ENCODE measurements at places on chromosomes 7 and 10.
A peak's percentile ranks its signal among the peaks of the same experiment; 100 is the strongest.

DNA sequence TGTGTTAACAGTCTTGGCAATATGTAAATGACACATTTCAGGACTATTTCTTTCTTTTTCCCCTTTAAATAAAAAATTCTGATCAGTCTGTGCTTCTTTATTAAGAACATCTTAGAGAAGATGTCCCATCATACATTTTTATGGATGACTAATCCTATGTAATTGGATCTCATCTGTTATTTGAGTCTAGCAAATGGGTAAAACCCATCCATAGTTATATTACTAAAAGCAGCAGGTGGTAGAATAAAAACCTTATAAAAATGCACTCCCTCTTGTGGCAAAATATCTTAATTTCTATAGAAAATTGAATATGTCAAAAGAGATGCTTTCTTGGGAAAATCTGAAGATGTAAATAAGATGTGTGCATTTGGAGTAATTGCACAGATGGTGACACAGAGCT is 35.3 kb downstream of the TRRAP start:
- no peak for DNase-seq
- no peaks in the 10 kb centered on the region for H3K4me1 ChIP-seq
- peaks cover 81% of the 10 kb centered on the region for H3K36me3 ChIP-seq
- no peak overlapping the region for H3K4me3 ChIP-seq
- H3K27ac ChIP-seq = no peak overlapping the region

DNA sequence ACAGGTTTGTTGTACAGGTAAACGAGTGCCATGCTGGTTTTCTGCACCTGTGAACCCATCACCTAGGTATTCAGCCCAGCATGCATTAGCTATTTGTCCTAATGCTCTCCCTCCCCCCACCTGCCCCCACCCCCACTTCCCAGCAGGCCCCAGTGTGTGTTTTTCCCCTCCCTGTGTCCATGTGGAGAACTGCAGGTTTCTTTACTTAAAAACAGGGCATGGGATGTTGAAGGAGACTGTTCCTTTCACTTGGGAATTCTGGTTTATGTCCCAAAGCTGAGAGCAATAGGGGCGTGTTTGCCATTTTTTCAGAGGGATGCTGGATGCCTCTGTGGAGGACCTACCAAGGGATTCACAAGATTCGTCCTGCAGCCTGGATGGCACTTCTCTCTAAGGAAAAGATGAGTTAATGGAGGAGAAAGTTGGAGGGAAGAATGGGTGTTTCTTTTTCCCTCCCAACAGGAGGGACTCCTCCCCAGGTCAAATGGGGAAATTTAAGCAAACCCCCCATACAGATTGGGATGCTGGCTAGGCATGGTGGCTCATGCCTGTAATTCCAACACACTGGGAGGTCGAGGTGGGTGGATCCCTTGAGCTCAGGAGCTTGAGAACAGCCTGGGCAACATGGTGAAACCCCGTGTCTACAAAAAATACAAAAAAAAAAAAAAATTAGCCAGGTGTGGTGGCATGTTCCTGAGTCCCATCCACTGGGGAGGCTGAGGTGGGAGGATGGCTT is 136.0 kb downstream of the GALNT17 start:
- H3K36me3 ChIP-seq = no peaks in the 10 kb centered on the region
- H3K27me3 ChIP-seq = no peaks in the 10 kb centered on the region
- no peak for DNase-seq
- no peaks in the 10 kb centered on the region for H3K4me1 ChIP-seq

GRCh38 chr10:131972474-131973071 is 9.2 kb downstream of the BNIP3 start:
- peak; percentile 25 for DNase-seq
- H3K4me3 ChIP-seq = peak overlapping the region; percentile 39
- H3K36me3 ChIP-seq = peaks cover 35% of the 10 kb centered on the region

DNA sequence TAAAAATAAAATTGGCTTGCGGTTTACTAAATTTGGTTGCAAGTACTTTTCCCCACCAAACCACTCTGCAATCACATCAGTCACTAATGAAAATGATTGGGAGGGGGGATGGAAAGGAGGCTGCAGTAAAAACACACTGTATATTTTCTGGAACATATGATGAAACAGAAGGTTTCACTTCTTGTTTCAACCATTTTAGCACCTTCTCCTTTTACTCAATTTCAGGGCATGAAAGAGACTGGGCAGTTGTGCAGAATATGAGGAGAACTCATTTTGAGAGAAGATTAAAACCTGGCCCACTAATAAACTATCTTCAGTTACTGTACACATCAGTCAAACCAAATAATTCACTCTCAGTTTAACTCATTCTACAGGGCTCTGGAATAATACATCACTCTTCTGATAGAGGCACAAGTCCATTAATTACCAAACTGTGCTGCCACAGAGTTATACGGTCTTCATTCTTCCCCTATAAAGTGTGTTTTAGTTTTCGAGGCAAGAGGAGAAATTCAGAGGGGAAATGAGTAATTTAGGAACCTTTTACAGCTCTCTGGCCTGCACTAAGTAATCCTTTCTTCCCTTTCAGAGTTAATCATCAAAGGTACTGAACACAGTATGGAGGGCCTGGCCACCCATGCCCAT is 25.5 kb downstream of the JAZF1 start:
- H3K27me3 ChIP-seq = no peaks in the 10 kb centered on the region
- no peak overlapping the region for H3K27ac ChIP-seq
- no peak for DNase-seq
- H3K36me3 ChIP-seq = no peaks in the 10 kb centered on the region

- no peaks in the 10 kb centered on the region for H3K27me3 ChIP-seq
- H3K36me3 ChIP-seq = no peaks in the 10 kb centered on the region
- no peak overlapping the region for H3K4me3 ChIP-seq
These were observed 46.1 kb upstream of the DNAJC1 start for GRCh38 chr10:22049635-22050034.

DNA sequence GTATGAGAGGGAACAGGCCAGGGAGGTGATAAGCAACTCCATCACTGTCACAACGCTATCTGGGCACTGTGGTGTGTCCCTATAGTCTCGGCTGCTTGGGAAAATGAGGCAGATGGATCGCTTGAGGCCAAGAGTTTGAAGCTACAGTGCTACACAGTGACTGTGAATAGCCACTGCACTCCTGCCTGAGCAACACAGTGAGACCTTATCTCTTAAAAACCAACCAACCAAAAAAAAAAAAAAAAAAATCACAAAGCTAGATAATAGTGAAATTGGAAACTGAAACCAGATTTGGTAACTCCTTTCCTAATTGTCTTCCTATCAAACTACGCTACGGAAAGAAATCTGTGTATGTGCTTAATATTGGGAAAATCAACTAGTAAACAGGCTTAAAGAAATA is 14.1 kb downstream of the MICU1 start:
- no peak overlapping the region for H3K4me3 ChIP-seq
- H3K27ac ChIP-seq = no peak overlapping the region
- no peaks in the 10 kb centered on the region for H3K27me3 ChIP-seq
- H3K36me3 ChIP-seq = no peaks in the 10 kb centered on the region
- no peak for DNase-seq

DNA sequence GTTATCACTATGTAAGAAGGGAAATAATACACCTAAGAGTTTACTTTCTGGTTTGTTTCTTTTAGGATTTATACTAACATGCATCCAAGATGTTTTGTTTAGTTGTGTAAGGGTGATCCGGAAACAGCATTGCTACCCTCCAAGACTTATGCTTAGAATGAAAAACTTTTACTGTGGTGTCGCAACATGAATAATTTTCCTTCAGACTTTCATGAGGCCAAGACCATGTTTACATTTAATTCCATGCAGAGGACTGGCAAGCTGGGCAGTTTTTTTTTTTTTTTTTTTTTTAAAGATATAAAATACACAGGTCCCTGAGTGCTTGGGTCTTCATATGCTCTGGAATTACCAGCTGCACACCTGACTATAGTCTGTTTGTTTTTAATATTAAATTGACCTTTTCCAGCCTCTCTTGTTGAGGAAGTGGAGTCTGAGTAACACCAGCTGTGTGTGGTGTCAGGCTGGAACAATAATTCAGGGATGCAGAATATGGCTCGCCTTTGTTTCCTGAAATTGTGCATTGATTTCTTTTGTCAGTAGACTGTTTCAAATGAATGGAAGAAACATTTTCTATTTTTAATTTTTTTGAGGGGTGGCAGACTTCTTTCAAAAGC is 81.7 kb downstream of the ST7 start:
- no peak for DNase-seq
- no peak overlapping the region for H3K4me3 ChIP-seq
- H3K27me3 ChIP-seq = no peaks in the 10 kb centered on the region
- H3K4me1 ChIP-seq = no peaks in the 10 kb centered on the region
- no peak overlapping the region for H3K27ac ChIP-seq
- no peaks in the 10 kb centered on the region for H3K36me3 ChIP-seq

GRCh38 chr10:78889536-78890063 is 179.2 kb upstream of the ZMIZ1 start:
- no peak overlapping the region for H3K27ac ChIP-seq
- no peak for DNase-seq
- H3K36me3 ChIP-seq = no peaks in the 10 kb centered on the region

DNA sequence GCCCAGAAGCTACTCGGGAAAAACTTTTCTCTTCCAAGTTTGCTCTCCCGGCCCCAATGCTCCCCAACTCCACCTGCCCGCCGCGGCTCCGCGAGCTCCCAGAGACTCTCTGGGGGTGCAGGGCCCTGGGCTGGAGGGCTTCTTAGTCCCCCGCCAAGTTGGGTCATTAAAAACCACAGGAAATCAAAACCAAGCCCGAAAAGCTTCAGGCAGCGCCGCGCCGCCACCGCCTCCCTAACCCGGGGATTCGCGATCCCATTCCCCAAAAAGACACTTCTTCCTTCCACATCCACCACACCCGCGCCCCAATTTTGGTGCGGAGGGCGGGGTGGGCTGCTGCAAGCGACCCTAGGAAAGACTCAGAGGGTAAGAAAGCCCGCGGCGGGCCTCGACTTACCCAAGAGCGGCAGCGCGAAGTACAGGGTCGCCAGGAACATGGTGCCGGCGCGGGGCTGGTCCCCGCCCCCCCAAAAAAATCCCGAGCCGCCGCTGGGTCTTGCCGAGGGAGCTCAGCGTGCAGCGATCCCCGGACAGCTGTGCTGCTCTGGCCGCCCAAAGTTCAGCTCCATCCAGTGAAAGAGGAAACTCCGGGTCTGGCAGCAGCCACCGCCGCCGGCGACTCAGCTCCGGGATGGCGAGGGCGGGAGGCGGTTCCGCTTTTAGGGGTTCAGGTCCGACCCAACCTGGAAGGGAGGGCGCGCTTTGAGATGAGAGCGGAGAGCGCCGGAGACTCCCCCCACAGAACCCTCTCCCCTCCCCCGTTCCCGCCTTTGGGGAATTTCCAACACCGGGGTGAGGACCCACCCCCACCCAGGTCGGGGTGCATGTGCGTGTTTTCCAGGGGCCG is 1.2 kb downstream of the GFRA1 start:
- H3K4me3 ChIP-seq = no peak overlapping the region
- no peaks in the 10 kb centered on the region for H3K36me3 ChIP-seq
- no peak for DNase-seq
- peaks cover 44% of the 10 kb centered on the region for H3K27me3 ChIP-seq

GRCh38 chr10:49613882-49614241 is at the start of gene CHAT:
TSS of gene CHAT (plus strand) at chr10:49614037. CDS start at chr10:49614190, 153 bp downstream.
- no peak within 1 kb of the TSS for H3K27ac ChIP-seq
- DNase-seq = no peak
- H3K4me1 ChIP-seq = peaks cover 5% of the 10 kb centered on the region
- no peaks in the 10 kb centered on the region for H3K36me3 ChIP-seq
- peaks cover 3% of the 10 kb centered on the region for H3K27me3 ChIP-seq

- H3K36me3 ChIP-seq = no peaks in the 10 kb centered on the region
- no peak for DNase-seq
- H3K27me3 ChIP-seq = no peaks in the 10 kb centered on the region
- H3K4me1 ChIP-seq = peaks cover 27% of the 10 kb centered on the region
- H3K27ac ChIP-seq = no peak overlapping the region
These were observed 12.1 kb upstream of the CSGALNACT2 start for GRCh38 chr10:43125881-43126731.

DNA sequence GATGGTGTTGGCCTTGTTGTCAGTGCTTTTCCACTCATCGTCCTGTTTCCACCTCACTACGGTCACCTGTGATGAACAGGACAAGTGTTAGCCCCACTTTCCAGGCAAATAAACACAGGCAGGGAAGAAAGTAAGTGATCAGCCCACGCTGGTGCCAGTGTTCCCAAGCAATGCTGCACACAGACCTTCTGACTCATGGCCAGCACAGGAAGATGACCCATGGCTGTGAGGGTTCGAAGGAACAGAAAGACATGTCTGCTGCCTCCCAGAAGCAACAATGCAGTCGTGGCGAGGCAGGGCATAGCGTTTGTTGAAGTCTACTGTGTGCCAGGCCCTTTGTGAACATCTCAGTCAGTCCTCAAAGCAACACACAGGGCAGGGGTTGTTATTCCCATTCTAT is 35.7 kb downstream of the SLC29A3 start:
- H3K4me1 ChIP-seq = no peaks in the 10 kb centered on the region
- no peak overlapping the region for H3K27ac ChIP-seq
- peaks cover 40% of the 10 kb centered on the region for H3K36me3 ChIP-seq
- no peaks in the 10 kb centered on the region for H3K27me3 ChIP-seq
- no peak overlapping the region for H3K4me3 ChIP-seq

DNA sequence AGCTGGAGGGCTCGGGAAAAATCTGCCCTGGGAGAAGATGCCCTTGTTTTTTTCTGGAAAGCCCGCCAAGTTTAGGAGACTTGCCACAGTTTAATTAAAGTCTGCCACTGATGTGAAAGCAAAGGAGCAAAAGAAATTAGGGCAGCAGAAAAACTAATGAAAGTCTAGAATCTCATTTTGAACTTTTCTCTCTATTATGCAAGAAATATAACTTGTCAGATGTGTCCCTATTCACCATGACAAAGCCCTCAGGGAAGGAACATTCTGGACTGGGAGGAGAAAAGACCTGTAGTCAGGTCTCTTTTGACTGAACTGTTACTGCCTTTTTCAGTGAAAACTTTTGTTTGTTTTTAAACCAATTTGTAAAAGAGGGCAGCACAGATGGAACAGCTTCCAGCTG is 715.5 kb downstream of the SORCS3 start:
- H3K27me3 ChIP-seq = no peaks in the 10 kb centered on the region
- no peak for DNase-seq
- no peaks in the 10 kb centered on the region for H3K4me1 ChIP-seq
- no peak overlapping the region for H3K4me3 ChIP-seq
- no peaks in the 10 kb centered on the region for H3K36me3 ChIP-seq

DNA sequence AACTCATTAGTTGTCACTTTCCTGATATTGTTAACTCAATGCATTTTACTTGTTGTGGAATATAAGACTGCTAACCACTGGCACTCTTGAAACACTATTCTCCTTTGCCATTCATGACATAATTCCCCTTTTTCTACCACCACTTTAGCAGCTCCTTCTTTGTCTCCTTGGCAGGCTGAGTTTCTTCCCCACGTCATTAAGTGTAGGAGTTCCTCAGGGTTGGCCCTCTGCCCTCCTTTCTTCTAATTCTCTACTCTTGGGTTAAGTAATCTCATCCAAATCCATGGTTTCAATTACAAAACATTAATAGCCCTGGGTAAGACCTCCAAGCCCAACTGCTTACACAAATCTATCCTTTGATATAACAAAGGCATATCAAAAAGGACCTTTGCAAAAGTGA is 175.1 kb downstream of the HGF start:
- H3K36me3 ChIP-seq = no peaks in the 10 kb centered on the region
- H3K27ac ChIP-seq = no peak overlapping the region
- no peak overlapping the region for H3K4me3 ChIP-seq
- no peaks in the 10 kb centered on the region for H3K27me3 ChIP-seq

Data from T-cell (primary cell).